ENCODE measurements at places on chromosomes 6 and 20.
A peak's percentile ranks its signal among the peaks of the same experiment; 100 is the strongest.

DNA sequence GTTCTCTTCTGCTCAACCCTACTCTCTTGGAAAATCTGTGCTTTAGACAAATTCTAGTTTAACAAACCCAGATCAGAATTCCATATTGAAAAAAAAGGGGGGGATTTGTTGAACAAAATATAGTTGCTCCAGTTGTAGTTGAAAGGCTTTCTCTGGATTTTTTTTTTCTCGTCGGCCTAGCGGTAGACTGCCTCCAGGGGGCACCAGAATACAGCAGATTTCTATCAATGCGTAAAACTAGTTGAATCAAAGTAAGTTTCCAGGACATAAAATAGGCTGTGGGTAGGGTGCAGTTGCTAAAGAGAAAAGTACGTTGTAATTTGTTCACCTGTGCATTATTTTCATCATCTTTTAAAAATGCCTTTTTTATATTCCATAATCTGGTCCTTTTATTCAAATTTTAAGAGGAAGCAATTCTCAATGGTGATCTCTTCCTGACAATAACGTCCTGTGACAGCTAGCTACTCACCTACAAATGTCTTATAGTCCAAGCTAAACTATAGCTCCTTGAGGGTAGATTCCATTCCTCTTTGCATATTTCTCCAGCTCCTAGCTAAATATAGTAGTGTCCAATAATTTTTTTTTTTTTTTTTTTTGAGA is 105.4 kb downstream of the PERP start:
- DNase-seq, result peak; percentile 16

DNA sequence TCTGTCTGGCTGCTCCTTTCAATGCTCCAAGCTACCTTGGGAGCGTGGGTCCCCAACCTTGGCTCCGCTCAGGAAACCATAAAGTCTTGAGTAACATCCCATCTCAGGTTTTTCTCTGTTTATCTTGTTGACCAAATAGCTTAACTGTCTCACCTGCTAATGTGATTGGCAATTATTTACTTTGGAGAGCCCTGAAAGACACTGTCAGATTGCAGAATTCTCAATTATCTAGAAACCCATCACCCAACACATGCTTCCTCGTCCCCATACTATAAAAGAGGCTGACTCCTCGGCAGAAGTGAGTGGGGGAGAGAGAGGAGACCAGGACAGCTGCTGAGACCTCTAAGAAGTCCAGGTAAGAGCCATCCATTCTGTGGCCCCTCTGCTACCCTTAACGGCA is at the start of gene BPIFA1:
TSS of gene BPIFA1 (plus strand) at position 301 of the 400 bp plus-strand sequence. CDS start 1,716 bp downstream, outside the sequence.
- no peak for DNase-seq

DNA sequence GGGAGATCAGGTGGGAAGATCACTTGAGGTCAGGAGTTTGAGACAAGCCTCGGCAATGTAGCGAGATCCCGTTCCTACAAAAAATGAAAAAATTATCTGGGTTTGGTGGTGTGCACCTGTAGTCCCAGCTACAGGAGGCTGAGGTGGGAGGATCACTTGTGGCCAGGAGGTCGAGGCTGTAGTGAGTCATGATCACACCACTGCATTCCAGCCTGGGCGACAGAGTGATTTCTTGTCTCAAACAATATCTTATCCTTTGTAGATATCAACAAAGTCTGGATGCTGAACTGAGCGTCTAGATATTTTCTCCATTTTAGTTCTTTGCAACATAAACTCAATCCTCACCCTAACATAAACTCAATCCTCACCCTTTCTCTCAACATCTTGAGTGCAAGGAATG is 197.6 kb downstream of the DTNBP1 start:
- no peak for DNase-seq

- peak; percentile 52 for DNase-seq
These were observed 3.6 kb upstream of the MYLK2 start for GRCh38 chr20:31815408-31816188.

DNA sequence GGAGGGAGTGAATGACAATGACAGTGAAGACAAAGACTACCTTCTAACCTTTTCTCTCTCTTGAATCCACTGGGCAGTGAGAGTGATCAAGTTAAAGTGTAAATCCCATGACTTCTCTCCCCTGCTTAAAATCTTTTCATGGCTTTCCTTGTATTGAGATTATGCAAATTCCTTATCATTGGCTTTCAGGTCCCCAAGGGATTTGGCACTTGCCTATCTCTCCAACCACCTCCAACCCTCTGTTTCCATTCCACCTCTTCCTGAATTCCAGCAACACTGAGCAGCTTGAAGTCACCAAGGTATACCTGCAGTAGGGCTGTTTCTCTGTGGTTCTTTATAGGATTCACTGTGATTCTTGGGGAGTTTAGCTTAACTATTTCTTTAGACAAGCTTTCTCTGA is 48.0 kb upstream of the DEK start:
- no peak for DNase-seq

DNA sequence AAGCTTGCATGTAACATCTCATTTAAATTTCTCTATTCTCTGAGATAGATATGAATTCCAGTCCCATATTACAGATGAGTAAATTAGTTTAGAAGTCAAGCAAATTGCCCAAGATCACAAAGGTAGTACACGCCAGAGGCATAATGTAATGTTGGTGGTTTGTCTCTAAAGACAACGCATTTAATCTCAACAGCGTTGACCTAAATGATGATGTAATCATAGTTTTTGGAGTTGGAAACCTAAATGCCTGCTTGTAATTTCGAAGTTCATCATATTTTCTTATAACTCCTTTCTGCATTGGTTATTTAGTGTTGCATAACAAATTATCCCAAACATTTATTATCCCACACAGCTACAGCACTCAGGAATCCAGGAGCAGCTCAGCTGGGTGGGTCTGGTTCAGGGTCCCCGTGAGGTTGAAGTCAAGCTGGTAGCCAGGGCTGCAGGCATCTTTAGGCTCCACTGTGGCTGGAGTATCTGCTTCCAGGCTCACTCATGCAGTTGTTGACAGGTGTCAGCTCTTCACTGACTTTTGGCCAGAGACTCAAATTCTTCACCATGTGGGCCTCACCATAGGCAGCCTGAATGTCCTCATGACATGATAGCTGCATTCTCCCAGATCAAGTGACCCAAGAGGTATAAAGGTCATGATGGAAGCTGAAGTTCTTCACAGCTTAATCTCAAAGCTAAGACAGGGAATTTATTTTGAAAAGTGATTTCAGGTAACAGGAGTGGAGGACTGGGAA is 122.0 kb upstream of the SPTLC3 start:
- no peak for DNase-seq

- DNase-seq, result no peak
These were observed 28.6 kb upstream of the FAM50B start for GRCh38 chr6:3820563-3820962.

GRCh38 chr20:3156811-3157619 is 2.6 kb downstream of the FASTKD5 start:
- no peak for DNase-seq

GRCh38 chr6:168442646-168443045 is 1.7 kb downstream of the SMOC2 start:
- no peak for DNase-seq

DNA sequence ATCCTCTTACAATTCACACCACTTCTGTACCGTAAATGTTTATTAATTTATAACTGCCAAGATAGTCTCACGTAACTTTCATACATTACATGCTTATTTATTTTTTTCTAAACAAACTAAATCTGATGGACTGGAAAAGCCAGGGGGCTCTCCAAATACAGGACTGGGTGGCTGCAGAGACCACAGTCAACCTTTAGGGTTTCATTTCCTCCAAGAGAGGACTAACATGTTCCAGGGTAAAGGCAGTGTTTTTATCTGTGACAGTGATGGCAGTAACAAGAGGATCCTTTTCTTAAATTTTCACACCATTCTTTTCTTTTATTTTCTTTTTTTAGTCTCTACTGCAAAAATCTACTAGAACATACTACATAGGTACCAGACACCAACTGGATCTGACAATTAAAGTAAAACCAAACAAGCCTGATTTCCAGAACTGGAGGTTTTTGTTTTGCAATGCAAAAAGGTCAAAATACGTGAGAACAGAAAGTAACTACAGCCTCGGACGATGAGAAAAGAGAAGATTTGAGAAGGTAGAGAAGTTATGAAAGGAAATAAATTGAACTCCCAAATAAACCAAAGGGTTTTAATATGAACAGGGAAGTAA is 1.2 kb downstream of the LMBRD1 start:
- DNase-seq, result no peak

GRCh38 chr6:115733426-115733825 is 327.3 kb downstream of the FRK start:
- DNase-seq, result no peak

DNA sequence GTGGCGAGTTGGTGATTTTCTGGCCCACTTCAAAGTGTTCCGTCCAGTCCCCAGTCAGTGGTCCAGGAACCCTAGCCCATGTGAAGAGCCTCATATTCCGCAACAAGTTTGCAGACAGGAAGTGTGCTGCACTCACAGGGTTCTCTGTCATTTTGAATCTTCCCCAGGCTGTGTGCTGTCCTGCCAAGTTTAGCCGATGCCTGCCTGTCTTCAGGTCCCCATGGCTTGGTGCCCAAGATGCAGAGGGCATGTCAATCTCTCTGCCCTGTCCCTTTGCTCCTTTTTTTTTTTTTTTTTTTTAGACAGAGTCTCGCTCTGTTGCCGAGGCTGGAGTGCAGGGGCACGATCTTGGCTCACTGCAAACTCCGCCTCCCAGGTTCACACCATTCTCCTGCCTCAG is 69.9 kb upstream of the ATXN1 start:
- DNase-seq, result no peak

DNA sequence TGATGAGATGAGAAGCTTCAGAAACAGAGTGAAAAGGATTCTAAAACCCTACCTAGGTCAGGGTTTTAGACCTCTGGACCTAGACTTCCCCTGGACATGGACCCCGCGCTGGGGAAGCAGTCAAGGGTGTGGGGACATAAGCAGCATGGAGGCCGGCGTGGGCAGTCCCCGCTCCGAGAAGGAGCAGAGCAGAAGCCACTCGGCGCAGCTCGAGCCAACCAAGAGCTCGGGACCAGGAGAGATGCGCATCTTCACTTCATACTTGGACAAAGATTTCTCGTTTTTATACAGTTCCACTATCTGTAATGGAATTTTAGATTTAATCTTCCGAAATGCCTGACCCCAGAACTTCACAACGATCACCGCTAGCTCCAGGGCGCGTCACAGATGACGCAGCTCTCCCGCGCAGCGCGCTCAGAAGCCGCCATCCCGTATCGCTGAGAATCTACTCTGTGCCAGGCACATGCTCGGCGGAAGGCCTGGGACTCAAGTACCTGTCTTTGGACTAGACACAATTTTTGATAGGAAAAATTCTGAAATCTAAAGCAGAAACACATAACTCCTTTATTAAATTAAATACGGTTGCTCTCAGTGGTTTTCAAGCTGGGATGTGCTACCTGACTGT is 60.3 kb downstream of the WDR27 start:
- no peak for DNase-seq

GRCh38 chr20:17282501-17282900 is 55.7 kb downstream of the PCSK2 start:
- no peak for DNase-seq

- DNase-seq, result no peak
These were observed 215.1 kb upstream of the ZNF217 start for GRCh38 chr20:53808733-53809132.

GRCh38 chr6:33783781-33784520 is 5.0 kb downstream of the LEMD2 start:
- DNase-seq, result no peak

GRCh38 chr6:50128420-50129005 is 78.8 kb upstream of the DEFB112 start:
- DNase-seq, result no peak

DNA sequence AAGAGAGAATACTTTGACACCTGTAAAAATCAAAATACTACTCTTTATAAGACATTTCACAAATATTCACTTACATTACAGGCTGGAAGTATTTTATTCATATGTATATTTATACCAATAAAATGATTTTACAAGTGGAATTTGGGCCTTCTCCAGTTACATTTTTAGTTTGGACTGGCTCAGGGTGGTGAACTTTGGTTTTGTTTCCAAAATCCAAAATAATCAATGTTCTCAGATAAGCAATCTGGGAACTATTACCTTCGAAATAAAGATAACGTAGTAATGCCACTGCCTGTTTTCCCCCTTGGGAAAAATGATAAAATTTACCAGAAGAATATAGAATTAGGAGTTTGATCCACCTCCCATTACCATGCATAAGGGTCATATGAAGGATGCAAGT is 31.6 kb upstream of the SCGN start:
- DNase-seq, result no peak

DNA sequence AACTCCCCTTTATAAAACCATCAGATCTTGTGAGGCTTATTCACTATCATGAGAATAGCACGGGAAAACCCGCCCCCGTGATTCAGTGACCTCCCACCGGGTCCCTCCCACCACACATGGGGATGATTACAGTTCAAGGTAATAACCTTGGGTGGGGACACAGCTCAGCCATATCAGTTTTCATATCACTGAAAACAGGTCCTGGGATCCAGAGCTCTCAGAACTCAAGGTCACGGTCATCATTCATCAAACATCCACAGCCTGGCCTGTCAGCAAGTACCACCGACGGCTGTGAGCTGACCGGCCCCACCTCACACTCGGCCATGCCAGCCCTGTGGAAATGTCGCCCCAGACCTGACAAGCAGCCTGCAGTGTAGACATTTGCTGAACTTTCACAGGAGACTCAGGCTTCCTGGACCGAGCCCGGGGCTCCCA is 14.1 kb upstream of the FRMD1 start:
- no peak for DNase-seq

GRCh38 chr20:1833728-1834726 is 61.2 kb upstream of the SIRPA start:
- DNase-seq, result no peak

DNA sequence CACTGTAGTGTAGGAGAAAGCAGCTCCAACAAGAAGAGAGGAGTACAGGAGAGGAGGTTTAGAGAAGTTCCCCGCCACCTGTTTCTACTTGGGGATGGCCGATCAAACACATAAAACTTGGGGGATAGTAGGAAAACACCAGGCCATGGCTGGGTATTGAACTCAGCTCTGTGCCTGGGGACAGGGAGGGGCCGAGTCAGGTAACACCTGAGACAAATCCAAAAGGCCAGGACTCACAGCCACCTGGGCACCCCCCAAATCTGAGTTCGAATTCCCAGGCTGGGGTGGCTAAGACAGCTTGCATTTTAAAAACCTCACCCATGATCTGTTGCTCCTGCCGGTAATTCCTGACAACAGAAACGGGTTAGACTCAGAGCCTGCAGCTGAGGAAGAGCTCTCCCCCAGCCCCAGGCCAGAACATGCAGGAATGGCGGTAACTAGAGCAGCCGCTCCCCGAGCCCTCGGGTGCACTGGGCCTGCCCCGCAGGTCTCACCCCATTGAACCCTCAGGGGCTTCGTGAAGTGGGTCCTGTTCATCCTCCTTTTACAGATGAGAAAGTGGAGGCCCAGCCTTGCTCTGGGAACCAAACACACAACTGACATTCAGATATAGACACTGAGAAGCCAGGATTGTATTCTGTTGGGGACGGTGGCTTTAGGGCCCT is 61.0 kb downstream of the TCP11 start:
- no peak for DNase-seq
